ENCODE measurements at places on chromosomes 3 and 15. TPM values are rescaled to one million over a fixed set of nuclear protein-coding genes. Genes with fewer than 3 reads are reported as not detected.

Gene ECE2
- total RNA-seq = not detected

Gene TRIM71
- total RNA-seq = 0.02 TPM

Gene FAM107A
- total RNA-seq = not detected

Gene CIB1
- 170 TPM for total RNA-seq

Gene ITGB5
- 1.5 TPM for total RNA-seq

Gene FGF12
- total RNA-seq = not detected

Gene TMEM40
- total RNA-seq = not detected

Gene LOXL1
- 2.5 TPM for total RNA-seq

Gene SERINC4
- 0.10 TPM for total RNA-seq

Gene SLC22A14
- total RNA-seq = not detected

Gene MYRIP
- total RNA-seq = not detected

Gene TLR9
- total RNA-seq = 0.59 TPM

Gene ANO10
- total RNA-seq = 8.4 TPM

Gene TMEM43
- 32.4 TPM for total RNA-seq

Gene DTWD1
- total RNA-seq = 18.5 TPM

Gene ABI3BP
- total RNA-seq = not detected

Gene GRK7
- not detected for total RNA-seq

Gene PPP2R3A
- total RNA-seq = 0.33 TPM

Gene GOLGA6L4
- total RNA-seq = 0.92 TPM

Gene AGBL1
- total RNA-seq = 0.10 TPM

Gene SAMMSON
- total RNA-seq = not detected

Gene OSBPL10
- total RNA-seq = 3.4 TPM

Gene ITIH3
- not detected for total RNA-seq

Gene SPRED1
- total RNA-seq = 0.92 TPM

Gene ALDH1A2
- 0.78 TPM for total RNA-seq

Gene STRIT1
- total RNA-seq = not detected

Gene ARHGEF3
- 31.5 TPM for total RNA-seq

Gene TM4SF1
- total RNA-seq = 0.92 TPM

Gene SLC9C1
- total RNA-seq = not detected

Gene NR2E3
- total RNA-seq = not detected

Gene TBC1D23
- total RNA-seq = 17.8 TPM

Gene VEPH1
- total RNA-seq = not detected

Gene CHRNA5
- 4.0 TPM for total RNA-seq

Gene CHRD
- 0.21 TPM for total RNA-seq

Gene CMTM8
- 11.6 TPM for total RNA-seq

All from activated CD4-positive, alpha-beta memory T cell treated with anti-CD3 and anti-CD28 coated beads for 36 hours (primary cell).